ENCODE measurements at places on chromosomes 2 and 18.

- DNase-seq = no peak
These were observed 63.0 kb downstream of the RBM43 start for GRCh38 chr2:151198645-151199044.

- DNase-seq = no peak
These were observed 94.6 kb downstream of the CDC42EP3 start for GRCh38 chr2:37576831-37577230.

DNA sequence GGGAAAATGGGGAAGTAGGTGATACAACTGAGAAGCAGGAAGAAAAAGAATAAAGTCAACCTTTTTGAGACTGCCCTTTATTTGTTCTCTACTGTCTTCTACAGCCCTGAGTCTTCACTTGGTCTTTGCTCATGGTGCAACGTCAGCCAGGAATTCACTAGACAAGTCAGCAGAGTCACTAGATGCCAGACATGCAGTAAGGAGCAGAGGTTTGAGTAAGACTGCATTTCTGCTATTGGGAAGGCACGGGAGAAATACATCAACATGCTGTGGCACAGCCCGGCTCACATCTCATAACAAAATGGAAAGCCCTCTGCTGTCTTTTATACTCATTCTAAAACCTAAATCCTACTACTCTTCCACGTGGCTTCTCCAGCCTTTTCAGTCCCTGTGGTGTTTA, 67.1 kb downstream of the PRELID3A start:
- no peak for DNase-seq

DNA sequence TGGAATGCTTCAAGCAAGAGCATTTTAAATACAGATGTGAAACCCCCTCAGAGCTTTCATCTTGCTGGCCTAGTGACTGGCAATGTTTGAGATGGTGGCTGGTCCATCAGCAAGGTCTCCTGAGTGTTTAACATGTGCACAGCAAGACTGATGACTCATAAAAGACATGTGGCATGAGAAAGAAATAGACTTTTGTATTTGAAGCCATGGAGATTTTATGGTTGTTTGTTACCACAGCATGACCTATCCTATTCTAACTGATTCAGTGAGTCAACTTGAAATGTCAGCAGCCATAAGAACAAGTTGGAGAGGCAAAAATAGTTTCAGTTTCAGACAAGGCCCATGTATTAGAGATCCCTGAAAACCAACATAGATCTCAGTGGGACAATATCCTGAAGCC, 154.7 kb upstream of the LYPD1 start:
- no peak for DNase-seq

All from SHP77 (cell line).